Ascending aorta (tissue), 2 donors: ENCODE measurements at places on chromosomes 11 and 22.

DNA sequence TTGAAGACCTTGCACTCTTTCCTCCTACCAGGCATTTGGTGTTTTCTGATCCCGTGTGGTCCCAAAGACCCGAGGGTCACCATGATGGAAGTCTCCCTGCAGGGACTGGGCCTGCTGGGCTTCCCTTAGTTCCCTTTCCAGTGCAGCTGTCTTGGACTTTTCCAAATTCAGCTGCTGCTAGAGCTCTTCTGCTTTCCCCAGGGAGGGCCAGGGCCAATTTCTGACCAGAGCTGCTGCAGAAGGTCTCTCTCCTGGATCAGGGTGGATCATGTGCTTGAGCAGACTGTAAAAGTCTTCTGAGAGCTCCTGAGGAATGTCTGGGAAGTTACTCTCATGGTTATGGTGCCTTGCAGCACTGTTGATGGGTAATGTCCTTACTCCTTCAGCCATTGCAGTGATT, 23.2 kb downstream of the LDLRAD3 start:
- no peak for DNase-seq

DNA sequence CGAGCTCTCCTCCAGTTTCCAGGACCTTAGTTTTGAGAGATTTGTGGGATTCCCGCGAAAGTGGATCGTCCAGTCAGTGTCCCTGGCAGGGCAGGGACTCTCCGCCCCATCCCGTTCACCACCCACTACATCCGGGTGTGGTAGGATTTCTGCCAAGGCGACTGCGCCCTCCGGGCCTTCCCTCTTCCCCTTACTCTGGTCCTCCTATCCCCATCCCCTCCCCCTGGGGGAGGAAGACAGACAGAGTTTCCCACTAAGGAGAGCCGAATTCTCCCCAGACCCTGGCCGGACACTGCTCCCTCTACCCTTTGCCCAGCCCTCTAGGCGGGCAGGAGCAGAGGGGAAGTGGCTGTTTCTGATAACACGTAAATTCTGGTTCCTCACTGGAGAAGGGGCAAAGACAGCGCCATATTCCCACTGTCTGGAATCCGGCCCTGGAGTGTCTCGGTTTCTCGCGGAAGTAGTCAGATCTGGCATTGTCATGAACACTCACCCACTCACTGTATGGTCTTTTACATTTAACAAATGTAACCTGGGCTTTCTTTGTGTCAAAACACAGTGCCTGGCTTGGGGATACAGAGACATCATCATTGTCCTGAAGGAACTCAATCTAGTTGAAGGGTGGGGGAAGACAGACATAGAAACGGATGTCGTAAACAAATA, 1.1 kb upstream of the NECTIN1 start:
- no peak for DNase-seq

GRCh38 chr22:43110927-43111623, 525 bp downstream of the BIK start:
- no peak for DNase-seq

- DNase-seq = no peak
Observed at GRCh38 chr11:65432686-65433582, 10.3 kb downstream of the NEAT1 start.

DNA sequence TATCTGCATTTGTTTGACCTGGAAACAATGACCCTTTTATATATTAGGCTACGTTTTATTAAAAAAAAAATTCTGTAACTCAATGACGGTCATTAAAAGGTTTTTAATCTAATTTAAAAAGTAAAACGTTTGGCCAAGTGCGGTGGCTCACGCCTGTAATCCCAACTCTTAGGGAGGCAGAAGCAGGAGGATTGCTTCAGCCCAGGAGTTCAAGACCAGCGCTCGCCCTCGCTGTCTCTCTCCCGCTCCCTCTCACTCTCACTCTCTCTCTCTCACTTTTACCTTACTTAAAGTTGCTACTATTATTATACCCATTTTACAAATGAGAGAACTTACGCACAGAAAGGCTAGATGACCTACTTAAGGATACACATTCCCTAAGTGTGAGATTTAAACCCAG, 814 bp upstream of the NARS2 start:
- DNase-seq = no peak

GRCh38 chr22:44574640-44575380, 76.8 kb upstream of the RTL6 start:
- DNase-seq = no peak

DNA sequence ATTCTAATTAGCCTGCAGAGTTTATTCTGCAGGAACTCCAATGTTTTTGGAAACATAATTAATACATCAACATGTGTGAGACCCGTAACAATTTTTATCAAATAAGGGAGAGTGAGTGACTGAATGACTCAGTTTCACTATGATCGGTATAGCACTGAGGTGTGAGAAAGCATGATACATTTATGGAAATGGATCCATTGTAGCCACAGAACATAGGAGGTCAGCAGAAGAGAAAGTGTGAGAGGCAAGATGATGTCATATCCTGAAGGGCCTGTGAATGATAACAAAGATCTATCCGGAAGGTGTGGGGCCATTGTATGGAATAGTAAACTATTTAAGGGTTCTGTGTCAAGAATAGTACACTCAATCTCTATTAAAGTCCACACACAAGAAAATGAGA, 1406.1 kb upstream of the TENM4 start:
- DNase-seq = no peak

DNA sequence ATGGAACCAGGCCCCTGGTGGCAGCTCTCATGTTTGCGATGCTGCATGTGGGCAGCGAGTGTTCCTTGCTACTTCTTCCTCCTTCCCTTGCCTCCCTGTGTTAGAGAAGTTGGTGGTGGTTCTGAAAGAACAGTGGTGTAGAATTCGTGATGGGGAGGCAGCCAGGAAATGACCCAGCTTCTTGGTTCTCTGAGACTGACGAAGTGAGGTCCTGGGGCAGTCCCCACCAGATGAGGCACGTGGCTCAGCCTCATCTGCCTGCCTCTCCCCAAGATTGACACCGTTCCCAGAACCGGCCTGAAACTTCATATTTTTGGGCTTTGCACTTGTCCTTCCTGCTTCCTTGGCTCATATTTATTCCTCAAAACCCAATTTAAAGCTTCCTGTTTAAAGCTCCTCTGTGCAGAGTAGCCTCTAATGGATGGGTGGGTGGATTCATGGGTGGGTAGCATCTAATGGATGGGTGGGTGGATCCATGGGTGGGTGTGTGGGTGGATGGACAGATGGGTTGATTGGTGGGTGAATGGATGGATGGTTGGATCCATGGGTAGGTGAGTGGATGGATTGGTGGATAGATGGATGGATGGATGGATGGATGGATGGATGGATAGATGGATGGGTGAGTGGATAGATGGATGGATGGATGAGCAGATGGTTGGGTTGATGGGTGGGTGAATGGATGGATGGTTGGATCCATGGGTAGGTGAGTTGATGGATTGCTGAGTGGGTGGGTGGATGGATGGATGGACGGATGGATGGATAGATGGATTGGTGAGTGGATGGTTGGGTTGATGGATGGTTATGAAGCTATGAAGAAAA, 77.3 kb upstream of the ATXN10 start:
- no peak for DNase-seq

DNA sequence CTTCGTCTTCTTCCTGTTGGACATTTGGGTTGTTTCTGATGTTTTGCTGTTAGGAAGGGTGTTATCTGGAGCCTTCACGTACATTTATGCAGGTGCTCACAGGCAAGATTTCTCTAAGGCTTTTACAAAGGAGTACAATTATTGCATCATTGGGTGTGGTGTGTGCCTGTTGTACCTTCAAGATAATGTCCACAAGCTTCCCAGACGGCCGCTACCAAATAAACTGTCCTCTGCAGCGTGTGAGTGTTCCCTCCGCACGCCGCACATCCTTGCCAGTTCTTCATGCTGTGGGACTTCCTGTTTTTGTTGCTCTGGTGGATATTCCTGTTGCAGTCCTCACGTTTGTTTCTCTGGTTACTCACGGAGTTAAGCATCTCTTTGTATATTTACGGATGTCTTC, 133.3 kb downstream of the TBC1D22A start:
- DNase-seq = no peak

- peak; percentile 85 for DNase-seq
Observed at GRCh38 chr11:72683782-72684200, 9.6 kb upstream of the PDE2A start.

DNA sequence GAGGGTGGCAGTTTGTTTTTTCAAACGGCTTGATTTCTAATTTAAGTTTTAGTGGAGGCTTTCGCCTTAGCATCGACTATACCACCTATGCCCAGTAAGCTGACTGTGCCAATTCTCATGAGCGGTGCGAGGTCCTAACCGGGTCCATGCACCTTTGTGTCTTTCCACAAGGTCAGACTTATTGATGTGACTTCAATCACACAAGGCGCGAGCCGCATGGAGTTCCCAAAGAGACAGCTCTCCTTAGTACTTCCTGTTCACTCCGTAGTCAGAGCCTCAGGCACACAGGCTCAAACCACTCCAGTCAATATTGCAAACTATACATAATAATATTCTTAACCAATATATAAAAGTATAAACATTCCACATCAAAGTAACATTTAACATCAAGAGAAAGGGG, 18.2 kb downstream of the ST14 start:
- DNase-seq = no peak

GRCh38 chr22:25139062-25139461, 60.6 kb upstream of the CRYBB3 start:
- no peak for DNase-seq

DNA sequence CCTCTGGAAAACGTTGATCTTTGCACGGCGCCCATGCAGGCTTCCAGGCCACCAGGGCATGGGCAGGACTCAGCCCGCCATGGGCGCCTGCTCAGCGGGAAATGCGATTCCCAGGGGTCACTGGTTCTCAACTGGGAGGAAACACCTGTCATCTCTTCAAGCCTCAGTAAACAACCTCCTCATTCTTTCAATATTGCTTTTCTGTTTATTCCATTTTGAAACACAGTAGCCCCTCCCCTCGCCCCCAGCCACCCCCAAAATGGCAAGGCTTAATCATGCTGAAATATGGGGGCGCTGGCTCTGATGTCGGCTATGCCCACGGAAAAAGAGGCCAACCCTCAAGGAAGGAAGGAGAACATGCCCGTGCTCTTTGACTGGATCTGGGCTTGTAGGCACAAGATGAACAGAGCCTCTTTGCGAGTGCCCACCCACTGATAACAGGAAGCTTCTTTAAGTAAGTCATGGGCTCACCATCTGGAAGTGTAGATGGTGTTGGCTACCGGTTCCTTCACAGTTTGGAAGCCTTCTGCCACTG, 594 bp upstream of the POU2AF1 start:
- no peak for DNase-seq

- DNase-seq = no peak
Observed at GRCh38 chr11:100970283-100971164, 159.1 kb downstream of the PGR start.

GRCh38 chr11:133323354-133323753, 208.9 kb downstream of the OPCML start:
- no peak for DNase-seq

GRCh38 chr11:35304900-35305460, 114.4 kb downstream of the SLC1A2 start:
- DNase-seq = no peak

GRCh38 chr11:118715837-118716260, 36.4 kb upstream of the TREH start:
- no peak for DNase-seq

DNA sequence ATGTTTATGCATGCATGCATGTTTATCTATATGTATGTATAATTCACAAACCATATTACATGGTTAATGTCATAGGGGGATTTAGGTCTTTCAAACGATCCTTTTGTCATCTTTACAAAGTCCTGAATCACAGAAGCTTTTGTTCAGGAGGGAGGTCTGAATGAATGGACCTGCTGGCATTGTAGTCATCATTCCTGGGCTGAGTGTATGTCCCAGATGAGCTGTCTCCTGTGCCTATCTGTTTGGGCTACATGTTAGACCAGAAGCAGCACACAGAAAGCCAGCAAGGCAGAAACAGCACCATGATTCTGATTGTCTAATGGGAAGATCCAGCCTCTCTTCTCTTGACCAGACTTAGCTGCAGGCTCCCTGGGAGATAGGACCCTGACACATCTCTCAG, 69.5 kb downstream of the ADM start:
- no peak for DNase-seq

DNA sequence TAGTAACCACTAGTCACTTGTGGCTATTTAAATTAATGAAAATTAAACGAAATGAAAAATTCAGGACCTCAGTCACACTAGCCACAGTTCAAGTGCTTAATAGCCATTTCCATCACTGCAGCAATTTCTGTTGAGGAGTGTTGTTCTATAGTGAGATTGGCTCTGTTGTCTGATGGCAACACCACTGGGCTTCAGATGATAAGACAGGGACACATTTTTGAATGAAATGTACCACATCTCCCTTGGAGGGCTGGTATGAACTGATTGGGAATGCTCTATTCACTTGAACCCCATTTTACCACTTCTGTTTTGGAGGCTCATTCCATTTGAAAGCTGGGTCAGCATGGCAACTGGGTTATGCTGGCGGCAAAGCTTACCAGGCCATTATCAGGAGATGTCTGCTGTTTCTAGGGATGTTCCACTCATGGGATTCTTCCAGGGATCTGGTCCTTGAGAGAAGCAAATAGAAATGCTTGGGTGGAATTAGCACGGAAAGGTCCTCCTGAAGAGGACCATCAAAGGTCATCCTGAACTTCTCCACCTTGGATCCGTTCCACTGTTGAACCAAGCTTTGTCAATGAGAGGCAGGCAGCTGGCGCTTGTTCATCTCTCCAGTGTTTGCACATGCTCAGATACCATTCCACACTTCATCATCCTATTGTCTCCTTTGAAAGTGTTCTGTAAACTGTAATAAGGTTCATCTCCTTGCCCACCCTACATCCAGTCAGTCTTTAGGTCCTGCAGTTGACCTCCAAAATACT, 7.6 kb downstream of the AMOTL1 start:
- no peak for DNase-seq

DNA sequence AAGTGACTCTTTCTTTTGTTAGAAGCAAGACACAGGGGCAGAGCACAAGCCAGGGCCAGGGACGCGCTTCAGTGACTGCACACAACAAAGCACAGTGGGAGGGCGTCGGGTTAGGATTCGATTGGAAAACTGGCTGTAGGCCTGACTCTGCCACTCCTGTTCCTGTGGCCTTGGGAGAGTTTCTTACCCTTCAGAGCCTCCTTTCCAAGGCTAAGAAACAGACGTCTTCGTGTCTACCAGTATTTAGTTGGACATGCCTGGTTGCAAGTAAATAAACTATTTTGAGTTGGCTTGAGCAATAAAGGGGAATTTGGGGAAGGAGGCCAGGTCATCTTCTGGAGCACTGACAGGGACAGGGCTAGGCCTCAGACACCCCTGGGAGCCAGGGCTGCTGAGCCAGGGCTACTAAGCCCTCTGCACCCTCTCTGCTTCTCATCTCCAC, 549.1 kb downstream of the INSC start:
- DNase-seq = no peak

DNA sequence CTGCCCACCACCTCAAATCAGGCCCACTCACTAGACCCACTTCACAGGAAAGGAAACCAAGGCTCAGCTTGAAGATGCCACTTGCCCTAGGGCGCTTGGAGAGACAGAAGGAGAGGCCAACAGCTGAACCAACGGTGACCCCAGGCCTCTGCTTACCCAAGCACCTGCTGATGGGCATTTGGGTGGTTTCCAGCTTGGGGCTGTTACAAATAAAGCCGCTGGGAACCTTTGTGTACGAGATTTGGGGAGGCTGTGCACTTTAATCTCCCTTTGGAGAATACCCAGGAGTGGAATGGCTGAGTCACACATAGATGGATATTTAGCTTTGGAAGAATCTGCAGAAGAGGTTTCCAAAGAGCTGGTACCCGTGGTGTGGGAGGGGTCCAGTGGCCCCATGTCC, 50.9 kb upstream of the LINC01488 start:
- DNase-seq = no peak

GRCh38 chr22:17705546-17705945, 67.0 kb downstream of the BCL2L13 start:
- no peak for DNase-seq

- DNase-seq = no peak
Observed at GRCh38 chr11:2897048-2897447, 11.5 kb upstream of the CDKN1C start.
